Activated T-cell treated with anti-CD3 and anti-CD28 coated beads, Interleukin-2, amount 50 U/mL, for 72 hours (primary cell): ENCODE measurements at places on chromosomes 4 and X.

GRCh38 chr4:79311279-79311678 lies 14.6 kb downstream of the NAA11 start:
- no peak for DNase-seq

DNA sequence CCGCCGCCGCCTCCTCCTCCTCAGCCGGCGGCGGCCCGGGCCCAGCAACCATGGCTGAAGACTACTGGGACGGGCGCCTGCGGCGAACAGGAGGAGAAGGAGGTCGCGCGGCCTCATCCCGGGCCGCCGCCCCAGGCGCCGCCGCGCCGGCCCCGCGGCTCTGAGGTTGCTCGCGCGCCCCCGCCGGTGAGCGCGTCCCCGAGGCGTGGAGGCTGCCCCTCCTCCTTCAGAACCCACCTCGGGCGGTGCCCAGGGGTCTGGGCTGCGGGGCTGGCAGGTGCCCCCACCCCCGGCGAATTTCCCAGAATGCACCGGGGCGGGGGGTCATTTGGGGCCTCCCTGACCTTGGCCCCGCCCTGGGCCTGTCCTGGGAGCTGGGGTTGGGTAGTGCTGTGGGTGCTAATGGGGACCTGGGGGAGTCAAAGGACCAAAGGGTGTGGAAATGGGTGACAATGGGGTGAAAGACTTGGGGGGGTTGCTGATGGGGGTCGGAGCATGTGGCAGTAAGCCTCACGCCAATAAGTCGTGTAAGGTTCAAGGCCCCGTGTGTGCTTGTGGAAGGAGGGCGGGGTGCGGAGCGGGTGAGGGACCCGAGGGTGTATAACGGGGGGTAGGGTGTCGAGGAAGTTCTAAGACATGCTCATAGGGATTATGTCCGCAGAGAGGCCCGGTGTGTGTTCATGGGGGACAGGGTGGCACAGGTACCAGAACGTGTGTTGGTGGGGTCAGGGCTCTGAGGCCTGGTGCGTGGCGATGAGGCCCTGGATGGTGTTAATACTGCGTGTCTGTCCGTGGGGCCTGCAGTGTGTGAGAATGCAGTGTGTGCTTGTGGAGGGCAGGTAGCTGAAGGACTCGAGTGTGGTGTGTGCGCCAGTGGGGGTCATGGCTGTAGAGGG lies 687 bp downstream of the CDK16 start:
- peak; percentile 60 for DNase-seq

- no peak for DNase-seq
Observed at GRCh38 chr4:98421111-98421510, 159.9 kb downstream of the RAP1GDS1 start.

DNA sequence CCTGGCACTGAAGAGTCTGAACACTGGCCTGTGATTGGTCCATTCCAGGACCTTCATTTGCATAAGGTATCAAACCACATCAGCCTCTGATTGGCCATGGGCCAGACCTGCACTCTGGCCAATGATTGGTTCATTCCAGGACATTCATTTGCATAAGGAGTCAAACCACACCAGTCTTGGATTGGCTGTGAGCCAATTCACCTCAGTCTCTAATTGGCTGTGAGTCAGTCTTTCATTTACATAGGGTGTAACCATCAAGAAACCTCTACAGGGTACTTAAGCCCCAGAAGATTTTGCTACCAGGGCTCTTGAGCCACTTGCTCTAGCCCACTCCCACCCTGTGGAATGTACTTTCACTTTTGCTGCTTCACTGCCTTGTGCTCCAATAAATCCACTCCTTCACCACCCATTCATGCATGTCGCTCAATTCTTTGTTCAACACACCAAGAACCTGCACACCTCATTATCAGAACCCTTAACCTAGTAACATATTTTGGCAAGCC lies 14.2 kb upstream of the HERC5 start:
- DNase-seq, result no peak

DNA sequence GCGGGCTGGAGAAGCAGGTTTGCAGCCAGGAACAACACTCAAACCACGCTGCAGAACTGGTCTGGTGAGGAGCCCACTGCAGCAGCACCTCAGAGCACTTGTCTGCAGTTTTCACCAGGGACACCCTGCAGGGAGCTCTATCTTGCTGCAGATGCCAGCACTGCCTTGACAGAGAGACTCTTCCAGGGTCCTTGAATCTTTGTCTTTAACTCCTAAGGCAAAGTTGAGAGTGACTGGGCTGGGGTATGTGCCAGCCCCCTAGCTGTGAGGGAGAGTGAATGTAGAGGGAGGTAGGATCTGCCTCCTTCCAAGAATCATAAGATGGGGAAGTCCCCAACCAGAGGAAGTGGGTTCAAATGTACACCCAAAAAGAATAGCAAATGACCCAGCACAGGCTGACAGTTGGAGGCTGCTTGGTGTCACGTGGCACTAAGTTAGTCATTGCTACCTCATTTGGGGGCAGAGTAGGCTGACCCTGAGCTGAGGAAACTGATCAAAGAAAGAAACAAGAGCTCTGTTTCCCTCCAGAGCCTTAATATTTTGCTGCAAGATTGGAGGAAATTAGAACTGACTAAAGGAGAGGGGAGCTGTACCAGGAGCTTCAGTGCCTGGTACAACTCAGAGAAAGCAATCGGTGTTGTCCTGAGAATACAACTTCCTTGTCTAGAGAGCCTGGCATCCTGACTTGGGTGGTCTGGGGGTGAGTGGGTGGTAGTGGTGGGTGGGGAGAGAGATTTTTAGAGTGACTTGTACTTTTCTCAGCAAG lies 28.2 kb upstream of the HUWE1 start:
- DNase-seq, result peak; percentile 67

DNA sequence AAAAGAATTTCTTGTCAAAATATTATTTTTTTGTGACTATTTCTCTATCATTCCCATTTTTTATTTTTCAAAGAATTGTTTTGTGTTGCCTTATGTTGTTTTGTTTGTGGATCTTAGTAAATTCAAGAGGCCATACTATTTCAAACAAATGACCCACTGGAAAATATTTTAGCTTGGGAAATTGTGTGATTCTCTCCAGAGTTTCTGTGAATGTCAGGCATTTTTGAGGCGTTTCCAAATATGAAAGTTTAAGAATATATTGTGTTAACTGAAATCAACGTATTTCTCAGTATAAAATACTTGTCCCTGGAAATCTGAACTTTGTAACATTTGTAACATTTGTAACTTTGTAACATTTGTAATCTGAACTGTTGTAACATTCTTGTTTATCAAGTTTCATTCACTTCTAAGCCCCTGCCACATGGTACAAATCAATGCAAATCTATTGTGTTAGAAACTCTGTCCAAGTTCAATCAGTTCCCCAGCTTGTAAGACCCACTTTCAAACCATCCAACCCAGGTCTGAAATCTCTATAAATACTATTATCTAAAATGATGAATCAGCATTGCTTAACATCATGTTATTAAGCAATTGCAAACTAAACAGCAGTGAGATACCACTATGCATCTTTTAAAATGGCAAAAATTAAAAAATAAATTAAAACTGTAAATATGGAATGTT lies 465.4 kb upstream of the GRID2 start:
- DNase-seq, result no peak

- DNase-seq, result no peak
Observed at GRCh38 chrX:79623098-79623762, 256.1 kb upstream of the ITM2A start.

- no peak for DNase-seq
Observed at GRCh38 chr4:139816856-139817255, 151.2 kb downstream of the MGST2 start.
